ENCODE measurements at places on chromosomes 1 and 21. TPM values are rescaled to one million over a fixed set of nuclear protein-coding genes. Genes with fewer than 3 reads are reported as not detected.

DNA sequence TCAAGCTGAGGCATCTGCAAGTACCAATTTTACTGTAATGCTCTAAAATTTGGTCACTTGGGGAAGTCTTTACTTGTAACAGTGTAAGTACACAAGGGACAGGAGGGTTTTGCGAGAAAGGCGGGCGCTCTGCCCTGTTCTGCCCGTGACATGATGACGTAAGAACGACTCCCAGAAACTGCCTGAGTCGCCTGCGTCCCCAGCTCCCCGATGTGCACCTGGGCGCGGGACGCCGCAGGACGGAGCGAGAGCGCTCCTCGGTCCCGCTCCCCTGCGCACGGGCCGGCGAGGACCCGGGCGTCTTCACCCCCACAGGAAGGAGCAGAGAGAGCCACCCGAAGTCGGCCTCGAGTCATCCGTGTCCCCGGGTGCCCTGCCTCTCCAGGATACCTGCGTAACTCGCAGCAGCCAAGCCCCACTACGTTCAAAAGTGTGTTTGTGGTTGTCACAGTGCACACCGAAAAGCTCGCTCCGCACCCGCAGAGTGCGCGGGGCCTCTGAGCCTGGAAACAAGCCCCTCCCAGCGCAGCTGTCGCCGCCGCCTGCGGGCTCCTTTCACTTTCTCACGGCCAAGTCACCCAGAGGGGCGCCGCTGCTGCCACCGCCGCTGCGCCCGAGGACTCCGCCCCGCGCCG, 3.3 kb upstream of the ZBTB18 start:
- DNase-seq: peak; percentile 94

DNA sequence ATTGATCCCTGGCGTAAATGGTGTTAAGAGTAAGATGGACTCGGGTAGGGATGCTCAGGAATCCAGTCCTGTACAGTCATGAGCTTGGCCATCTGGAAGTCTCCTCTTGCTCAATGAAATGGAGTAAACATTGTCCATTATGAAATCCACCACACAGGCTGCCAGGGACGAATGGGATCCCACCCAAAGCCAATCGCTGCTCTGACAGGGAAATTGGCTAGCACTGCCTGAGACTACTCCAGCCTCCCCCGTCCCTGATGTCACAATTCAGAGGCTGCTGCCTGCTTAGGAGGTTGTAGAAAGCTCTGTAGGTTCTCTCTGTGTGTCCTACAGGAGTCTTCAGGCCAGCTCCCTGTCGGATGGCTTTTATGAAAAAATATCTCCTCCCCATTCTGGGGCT, at the start of gene HSD11B1:
TSS of gene HSD11B1 (plus strand) at position 263 of the 400 bp plus-strand sequence. CDS start at position 360, 97 bp downstream.
- no peak for DNase-seq

DNA sequence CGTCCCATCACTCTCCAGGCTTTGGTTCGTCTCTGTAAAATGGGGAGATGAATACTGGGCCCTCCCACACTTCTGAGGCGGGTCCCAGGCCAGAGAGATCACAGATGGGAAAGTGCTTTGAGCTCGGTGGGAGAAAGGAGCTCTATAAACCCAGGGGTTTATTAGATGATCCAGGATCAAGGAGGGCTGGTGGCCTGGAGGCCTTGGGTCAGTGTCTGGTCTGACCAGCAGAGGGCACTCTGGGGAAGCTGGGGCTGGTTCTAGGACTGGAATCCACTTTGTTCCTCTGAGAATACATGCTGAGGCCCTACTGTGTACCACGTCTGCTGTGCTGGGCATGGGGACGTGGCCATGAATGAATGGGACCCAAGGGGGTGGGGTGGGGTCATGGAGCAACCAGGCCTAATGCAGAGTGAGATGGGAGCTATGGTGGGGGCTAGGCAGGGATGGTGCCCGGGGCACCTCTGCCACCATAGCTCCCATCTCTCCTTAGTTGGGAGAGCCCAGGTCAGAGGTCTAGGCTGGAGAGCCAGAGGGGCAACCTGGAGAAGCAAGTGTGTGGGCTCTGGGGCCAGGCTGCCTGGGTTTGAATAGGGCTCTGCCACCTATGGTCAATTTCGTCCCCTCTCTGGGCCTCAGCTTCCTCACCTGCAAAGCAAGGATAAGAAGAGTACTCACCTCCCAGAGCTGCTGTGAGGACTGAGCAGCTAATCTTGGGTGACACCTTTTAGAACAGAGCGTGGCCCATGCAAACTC, 9.0 kb upstream of the FAM131C start:
- peak; percentile 26 for DNase-seq

Gene NDUFV3
- 22.0 TPM for polyA plus RNA-seq

GRCh38 chr1:97920832-97921571, at the start of gene DPYD:
Gene DPYD, minus strand, starts transcription at chr1:97921034. Its CDS starts 112 bp downstream, at chr1:97920922.
- DNase-seq: peak; percentile 82

- no peak for DNase-seq
Observed at GRCh38 chr21:15624646-15625045, 105.1 kb upstream of the USP25 start.

DNA sequence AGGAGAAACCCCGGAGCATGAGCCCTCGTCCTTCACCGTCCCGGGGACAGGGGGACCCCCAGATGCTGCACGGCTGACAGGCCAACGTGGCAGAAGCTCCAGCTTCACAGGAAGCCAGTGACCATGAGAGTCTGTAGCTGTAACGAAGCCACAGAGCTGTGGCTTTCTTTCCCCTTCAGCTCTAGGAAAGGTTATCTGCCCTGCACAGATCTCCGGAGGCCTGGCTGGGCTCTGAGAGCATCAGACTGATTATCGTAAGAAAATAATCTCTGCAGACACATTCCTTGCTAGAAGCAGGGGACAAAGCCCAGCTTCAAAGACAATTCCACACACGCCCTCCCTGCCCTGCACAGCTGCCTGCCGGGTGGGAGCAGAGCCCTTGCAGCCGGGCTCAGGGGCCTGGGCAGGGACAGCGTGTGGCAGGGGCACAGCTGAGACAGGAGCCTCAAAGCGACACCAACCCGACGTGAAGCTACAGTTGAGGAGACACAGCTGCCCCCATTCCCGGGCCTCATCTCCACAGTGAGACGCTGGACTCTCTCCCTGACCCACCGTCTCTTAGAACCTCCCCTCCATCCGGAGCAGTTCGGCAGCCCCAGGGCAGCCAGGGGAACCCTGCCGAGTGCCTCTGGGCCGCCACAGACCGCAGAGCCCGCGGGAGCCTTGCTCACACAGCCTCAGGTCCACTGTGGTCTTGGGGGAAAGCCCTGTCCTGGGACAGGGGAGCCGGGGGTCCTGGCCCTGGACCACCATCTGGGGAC, 30.6 kb downstream of the POFUT2 start:
- no peak for DNase-seq

DNA sequence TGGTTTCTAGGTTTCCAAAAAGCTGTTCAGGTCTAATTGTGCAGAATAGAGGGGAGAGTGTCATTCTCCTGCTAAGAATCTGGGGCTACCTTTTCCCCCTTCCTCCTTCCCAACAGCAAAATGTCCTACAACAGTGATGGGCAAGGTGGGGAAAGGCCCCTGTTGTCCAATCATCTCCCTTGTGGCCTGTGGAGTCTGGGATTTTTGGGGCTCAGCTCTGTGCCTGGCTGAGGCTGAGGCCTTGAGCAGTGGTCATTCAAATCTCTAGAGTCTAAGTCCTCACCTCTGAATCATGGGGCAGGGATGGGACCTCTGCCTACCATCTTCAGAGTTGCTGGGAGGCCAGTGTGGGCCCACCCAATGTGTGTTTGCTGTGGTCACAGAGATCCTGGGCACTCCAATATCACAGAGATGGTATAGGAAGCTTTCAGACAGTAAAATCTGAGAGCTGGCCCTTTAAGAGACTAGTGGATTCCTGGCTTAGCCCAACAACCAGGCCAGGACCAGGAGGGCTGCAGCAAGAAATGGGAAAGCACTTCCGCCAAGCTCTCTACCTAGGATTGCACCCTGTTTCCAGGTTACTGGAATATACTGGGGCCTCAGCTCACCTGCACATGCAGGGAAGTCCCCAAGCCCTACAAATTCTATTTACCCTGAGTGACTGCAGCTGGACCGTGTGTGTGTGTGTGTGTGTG, 28.5 kb upstream of the TENT5C start:
- no peak for DNase-seq

DNA sequence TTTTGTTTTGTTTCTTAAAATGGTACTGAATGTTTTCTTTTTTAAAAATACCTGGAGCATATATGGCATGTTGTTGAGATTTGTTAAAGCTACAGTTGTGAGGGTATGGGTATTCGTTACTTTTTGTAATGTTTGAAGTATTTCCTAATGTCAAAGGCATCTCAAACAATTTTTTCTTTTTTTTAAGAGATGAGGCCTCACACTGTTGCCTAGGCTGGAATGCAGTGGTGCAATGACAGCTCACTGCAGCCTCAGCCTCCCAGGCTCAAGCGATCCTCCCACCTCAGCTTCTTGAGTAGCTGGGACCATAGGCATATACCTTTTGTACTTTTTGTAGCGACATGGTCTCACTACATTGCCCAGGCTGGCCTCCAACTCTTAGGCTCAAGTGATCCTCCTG, 16.1 kb downstream of the CLCN6 start:
- DNase-seq: no peak

DNA sequence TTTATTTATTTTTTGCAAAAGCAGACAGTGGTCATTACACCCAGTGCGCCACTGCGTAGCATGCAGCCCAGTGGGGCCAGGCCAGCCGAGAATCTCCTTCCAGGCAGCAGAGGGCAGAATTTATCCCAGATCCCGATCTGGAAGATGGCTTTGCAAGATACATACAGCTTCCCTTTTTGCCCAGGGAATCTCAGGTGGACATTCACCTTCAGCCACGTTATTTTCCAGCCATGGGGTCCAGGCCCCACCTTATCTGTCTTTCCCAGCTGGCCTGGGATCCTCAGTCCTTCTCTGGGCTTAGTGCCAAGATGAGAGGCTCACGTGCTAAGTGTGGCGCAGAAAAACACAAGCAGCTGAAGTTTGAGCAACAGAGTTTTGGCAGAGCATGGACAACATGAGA, 123.6 kb downstream of the AJAP1 start:
- DNase-seq: no peak

Gene ZNF593OS
- 2.3 TPM for polyA plus RNA-seq

Gene NBPF15
- 6.5 TPM for polyA plus RNA-seq

DNA sequence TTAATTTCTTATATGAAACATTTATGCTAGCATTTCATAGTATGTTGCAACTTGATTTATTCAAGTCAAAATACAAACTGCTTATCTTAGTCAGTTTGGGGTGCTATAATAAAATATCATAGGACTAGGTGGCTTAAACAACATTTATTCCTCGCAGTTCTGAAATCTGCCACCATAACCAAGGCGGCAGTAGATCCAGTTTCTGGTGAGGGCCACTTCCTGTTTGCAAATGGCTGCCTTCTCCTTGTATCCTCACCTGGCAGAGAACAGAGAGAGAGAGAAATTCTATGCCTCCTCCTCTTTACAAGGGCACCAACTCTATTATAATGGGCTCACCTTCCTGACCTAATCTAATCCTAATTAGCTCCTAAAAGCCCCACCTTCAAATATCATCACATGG, 76.1 kb upstream of the RGS2 start:
- no peak for DNase-seq

Gene MAP1LC3C
- not detected for polyA plus RNA-seq

Gene ILDR2
- polyA plus RNA-seq: not detected

Gene BRINP3
- polyA plus RNA-seq: not detected

Gene GNB1
- 131 TPM for polyA plus RNA-seq

DNA sequence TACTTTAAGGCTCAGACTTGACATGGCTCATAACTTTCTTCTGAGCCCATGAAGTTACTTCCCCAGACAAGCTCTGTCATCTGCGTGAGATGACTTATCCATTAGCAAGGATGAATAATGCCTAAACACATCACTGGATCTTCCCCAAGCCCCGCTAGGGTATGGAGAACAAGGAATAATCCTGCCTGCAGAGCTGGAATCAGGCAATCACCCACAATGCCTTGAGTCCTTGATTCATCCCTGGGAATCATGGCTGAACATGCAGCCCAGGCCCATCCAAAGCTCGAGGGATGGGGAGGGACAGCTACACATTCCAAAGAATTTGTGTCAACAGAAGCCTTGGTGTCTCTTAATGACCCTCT, 131.7 kb downstream of the PSMG1 start:
- DNase-seq: no peak

Gene WNT3A
- not detected for polyA plus RNA-seq

DNA sequence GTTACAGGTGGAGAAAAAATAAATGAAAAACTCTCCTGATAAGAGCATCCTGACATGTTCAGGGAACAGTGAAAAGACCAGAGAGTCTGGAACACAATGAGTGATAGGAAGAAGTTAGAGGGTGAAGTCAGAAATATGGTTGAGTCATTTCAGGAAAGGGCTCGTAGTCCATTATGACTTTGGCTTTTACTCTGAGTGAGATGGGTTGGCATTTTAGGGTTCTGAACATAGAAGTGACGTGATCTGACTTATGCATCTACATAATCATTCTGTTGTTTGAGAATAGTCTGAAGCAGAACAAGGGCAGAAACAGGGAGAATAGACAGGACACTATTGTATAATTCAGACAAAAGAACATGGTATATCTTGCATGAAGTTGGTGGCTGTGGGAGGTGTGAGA, 5.8 kb downstream of the HMCN1 start:
- DNase-seq: no peak

Gene PIK3C2B
- polyA plus RNA-seq: 16.9 TPM

- no peak for DNase-seq
Observed at GRCh38 chr1:236552901-236553300, 29.1 kb downstream of the LGALS8 start.

- no peak for DNase-seq
Observed at GRCh38 chr1:27353166-27353565, 11.3 kb downstream of the SYTL1 start.

DNA sequence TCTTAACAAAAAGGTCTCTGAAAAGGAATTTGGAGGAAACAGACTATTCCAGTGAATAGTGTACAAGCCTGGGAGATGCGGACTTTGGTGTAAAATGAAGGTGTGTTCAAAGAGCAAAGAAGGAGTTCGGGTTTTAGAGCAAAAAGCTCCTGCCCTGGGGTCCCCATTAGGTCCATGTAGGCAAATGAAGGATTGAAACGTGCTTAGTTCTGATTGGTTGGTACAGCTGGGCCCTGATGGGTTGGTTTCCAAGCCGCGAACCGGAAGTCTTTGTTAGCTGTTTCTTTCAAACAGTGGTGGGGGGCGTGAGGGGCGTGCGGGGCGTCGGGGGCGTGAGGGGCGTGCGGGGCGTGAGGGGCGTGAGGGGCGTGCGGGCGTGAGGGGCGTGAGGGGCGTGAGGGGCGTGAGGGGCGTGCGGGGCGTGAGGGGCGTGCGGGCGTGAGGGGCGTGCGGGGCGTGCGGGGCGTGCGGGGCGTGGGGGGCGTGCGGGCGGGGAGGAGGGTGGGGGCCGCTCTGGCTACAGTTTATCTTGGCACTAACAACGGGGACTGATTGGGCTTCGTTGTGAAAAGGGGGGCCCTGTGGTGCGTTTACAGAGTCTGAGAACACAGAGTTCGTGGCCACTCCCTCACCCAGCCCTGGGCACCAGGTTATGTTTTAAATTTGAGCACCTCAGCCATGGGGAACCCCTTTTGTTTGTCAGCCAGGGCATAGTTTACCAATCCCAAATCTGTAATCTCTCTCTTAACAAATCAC, 29.4 kb downstream of the LRRC3 start:
- no peak for DNase-seq

Gene TP73
- polyA plus RNA-seq: not detected

GRCh38 chr1:231233735-231234417, 7.1 kb upstream of the GNPAT start:
- no peak for DNase-seq
